ENCODE measurements at places on chromosomes 2 and 18.

- no peak for DNase-seq
Observed at GRCh38 chr2:101625387-101625786, 72.1 kb upstream of the MAP4K4 start.

DNA sequence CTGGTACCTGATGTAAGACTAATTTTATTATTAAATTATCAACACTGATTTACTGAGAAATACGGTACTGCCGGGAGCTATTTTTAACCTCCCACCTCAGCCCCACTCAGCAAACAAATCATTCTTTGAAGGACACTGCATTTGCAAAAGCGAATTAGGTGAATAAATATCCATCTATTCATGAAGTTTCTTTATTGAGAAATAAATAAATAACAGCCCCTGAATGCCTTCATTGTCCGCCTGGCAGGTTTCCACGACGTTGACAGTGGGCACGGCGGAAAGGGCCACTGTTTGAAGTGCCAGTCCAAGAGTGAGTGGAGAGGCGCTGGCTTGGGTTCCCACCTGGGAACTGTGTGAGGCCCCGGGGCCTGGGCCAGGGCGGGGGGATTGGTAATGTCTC is 15.7 kb downstream of the C1QL2 start:
- DNase-seq, result no peak

- no peak for DNase-seq
Observed at GRCh38 chr2:83531206-83531826, 927.8 kb downstream of the SUCLG1 start.

DNA sequence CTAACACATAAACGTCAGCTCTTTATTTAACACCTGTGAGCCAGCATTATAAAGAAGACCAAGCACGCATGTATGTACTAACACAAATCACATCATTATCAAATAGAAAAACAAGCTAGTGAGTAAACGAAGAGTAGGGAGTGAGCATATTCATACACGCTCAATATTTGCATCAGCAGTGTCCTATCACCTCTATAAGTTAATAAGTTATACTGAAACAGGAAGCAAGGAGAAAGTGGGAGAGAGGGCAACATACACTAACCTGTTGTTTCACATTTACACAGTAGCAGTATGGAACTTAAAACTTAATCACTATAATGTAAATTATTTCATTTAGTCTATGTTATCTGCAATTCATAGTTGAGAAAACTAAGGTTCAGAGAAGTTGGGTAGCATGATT is 321.5 kb upstream of the TANK start:
- no peak for DNase-seq

DNA sequence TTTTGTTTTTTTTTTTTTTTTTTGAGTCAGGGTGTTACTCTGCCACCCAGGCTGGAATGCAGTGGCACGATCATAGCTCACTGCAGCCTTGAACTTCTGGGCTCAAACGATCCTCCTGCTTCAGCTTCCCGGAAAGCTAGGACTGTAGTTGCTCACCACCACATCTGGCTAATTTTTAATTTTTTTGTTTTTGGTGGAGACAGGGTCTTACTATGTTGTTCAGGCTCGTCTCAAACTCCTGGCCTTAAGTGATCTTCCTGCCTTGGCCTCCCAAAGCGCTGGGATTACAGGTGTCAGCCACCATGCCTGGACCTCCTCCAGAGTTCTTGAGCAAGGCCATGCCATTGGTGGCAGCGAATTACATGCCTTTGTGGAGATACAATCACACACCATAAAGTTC is 35.2 kb downstream of the ASB1 start:
- no peak for DNase-seq

DNA sequence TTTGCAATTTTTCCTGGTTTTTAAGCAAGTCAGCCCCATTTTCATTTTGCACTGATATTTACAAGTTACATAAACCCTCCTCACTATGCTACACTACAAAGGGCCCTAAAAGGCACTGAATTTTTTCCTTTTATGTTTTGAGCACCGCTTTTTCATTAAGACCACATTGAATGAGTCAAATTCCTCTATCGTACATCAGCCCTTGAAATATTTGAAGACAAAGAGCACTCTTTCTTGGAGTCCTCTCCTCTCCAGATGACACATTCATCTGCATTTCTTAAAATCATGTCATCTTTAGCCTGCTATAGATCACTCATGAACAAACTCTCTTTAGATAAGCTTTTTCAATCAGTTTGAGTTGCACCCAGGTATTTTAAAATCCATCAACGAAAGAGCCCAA is 306.6 kb upstream of the SOX11 start:
- no peak for DNase-seq

GRCh38 chr2:41782306-41783158 is 265.3 kb upstream of the PKDCC start:
- peak; percentile 19 for DNase-seq

DNA sequence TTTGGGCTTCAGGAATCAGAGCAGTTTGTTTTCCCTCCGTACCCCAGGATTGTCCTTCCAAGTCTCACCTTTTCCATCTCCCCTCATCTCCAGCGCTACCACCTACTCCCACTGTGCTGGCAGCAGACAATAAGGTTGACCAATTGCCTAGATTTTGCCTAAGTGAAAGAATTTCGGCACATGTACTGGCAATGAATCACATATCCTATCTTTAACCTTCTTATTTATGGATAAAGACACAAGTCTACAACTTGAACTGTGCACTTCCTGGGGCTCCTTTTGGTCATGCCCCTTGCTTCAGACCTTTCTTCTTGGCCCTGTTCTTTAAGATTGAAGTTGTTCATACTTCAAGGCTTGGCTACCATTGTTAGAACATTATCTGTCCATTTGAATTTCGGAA is 71.4 kb downstream of the KCMF1 start:
- DNase-seq, result no peak

DNA sequence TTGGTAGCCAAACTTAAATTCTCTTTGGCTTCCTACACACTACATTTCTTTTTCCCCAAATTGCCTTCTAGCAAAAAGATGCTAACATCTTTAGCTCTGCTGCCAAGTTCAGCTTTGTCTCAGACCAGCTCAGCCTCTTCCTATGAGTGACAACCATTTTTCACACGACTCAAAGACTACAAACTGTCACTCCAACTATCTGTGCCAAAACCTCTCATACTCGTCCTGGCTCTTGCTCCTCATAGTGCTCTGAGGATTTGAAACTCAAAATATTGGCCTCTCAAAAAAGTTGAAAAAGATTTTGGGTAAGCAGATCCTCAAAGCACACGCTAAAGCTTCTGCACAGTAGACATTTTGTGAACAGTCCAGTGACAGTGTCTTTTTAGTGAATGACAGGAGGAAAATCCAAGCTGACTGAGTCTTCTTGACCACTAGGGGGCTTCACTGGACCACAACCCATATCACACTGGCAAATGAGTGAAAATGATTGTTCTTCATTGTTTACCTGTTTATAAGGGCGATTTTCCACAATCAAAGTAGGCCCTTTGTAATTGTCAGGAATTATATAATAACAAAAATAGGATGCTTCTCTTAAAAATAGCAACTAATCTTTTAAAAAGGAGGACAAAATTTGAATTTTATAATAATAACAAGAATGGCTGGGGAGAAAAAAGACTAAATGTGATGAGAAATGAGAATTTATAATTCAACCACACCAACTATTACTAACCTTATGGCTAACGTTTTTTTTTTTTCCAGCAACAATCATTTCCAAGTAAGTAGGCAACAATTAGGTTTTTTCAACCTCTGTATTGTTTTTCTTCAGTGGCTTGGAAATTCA is 85.5 kb upstream of the PGAP1 start:
- DNase-seq, result peak; percentile 60

DNA sequence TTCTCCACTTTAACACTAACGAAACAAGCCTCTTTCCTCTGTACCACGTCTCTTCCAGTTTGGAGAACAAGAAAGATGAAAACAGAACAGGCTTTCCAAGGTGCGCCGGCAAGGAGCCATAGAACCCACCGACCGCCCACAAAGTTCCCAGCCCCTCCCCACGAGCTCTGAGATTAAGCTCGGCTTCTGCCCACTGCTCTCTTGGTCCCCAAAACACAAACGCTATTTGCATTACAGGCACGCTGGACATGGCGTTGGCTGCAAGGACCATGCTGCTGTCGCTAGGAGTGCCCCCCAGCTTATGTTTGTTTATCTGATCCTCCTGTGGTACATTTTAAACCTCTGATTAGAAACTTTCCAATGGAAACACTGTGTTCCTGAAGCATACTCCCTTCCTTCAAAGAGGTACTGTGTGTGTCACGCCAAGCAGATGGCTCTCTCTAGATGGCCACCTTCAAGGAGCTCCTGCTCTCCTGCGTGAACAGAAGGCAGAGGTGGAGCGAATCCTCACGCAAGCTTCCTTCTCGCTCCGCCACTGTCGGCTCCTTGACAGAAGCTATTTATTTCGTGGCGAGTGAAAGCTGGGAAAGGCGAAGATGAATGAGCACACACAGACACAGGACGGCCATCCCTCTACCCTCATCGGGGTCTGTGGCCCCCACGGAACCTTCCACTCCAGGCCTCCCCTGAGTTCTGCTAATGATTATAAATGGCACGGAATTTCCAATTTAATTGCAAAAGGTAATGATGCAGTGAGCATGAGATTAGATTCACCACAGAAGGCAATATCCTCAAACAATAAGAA is 166.2 kb downstream of the EIPR1 start:
- DNase-seq, result no peak

- DNase-seq, result no peak
Observed at GRCh38 chr2:182281276-182281675, 145.6 kb downstream of the PDE1A start.

DNA sequence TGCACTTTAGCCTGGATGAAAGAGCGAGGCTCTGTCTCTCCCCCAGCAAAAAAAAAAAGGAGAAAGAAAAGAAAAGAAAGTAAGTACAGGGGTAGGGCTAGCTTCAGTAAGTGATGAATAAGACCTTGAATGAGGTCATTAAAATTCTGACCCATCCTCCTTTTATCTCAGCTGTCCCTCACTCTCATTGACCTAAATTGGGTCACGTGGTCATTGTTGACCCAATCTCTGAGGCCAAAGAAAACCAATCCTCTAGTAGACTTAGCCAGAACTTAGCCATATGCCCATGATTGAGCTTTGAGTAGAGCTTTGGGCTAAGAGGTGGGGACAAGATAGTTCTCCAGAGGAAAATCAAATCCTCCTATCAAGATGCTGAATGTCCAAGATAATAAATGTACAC is 149.3 kb downstream of the PDE11A start:
- DNase-seq, result no peak

- DNase-seq, result no peak
Observed at GRCh38 chr2:128692895-128693742, 374.5 kb upstream of the HS6ST1 start.

DNA sequence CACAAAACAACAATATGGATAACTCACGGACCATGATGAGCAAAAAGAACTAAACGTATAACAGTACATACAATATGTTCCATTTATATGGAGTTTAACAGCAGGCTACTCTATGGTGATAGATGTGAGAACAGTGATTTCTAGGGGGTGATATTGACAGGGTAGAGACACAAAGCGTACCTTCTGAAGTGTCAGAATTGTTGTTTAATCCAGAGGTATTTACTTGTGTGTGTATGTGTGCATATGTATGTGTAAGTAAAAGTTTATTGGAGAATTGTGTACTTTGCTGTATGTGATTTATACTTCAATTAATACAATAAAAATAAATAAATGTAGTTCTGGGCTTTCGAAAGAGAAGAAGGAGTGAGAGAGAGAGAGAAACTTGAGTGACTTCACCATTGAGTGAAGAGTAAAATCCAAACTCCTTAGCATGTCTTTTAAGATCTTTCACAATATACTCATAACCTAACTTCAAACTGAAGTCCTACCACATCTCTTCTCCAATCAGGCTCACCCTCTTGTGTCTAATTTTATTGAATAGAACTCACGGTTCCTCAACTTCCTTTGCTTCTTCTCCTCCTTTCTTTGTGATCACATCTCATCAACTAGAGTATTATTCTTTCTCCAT is 126.0 kb upstream of the KLF7 start:
- no peak for DNase-seq

GRCh38 chr2:6470518-6470917 is 395.2 kb downstream of the CMPK2 start:
- no peak for DNase-seq

GRCh38 chr2:177282181-177282641 is 17.7 kb upstream of the NFE2L2 start:
- peak; percentile 69 for DNase-seq

- DNase-seq, result no peak
Observed at GRCh38 chr18:27073404-27073830, 111.7 kb downstream of the CHST9 start.

- DNase-seq, result no peak
Observed at GRCh38 chr2:4628998-4629501, 925.7 kb downstream of the DCDC2C start.

- DNase-seq, result no peak
Observed at GRCh38 chr2:218162814-218163213, 3.9 kb downstream of the CXCR1 start.

- DNase-seq, result no peak
Observed at GRCh38 chr2:220011859-220012258, 384.4 kb downstream of the SLC4A3 start.

- DNase-seq, result no peak
Observed at GRCh38 chr18:35055105-35055504, 13.9 kb downstream of the MAPRE2 start.

DNA sequence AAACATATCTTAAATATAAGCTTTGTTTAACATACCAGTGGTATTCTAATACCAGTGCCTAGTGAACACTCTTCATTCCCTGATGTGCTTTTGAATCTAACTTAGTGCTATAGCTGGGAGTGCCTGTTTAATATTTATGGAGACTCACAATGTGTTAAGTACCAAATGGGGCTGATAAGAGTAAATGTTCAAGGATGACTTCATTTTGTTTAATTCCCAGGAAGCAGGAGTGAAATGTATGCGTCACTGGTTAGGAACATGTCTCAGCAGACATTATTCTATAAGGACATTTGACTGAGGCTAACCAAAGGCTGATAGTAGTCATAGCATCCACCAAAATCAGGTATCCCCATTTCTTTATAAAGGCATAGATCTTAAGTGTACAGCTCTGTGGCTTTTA is 31.7 kb upstream of the LINC00305 start:
- no peak for DNase-seq

DNA sequence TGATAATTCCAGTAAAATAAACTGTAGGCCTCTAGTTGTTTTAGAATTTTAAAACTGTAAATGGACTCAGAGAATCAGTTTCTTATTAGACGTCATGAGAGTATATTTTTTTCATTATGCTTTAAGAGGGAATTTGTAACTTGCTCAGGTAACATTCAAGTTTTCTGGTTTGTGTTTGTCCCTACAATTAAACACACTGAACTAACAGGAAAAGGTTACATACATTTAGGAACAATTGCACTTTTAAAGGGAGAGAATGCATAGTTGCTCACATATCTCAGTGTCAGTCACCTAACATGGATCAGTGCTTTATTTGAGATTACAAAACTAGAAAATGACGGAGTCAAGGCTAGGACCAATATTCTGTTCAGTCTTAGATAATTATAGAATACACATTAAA is 3.1 kb downstream of the COL3A1 start:
- no peak for DNase-seq

- DNase-seq, result no peak
Observed at GRCh38 chr2:29729401-29729800, 192.0 kb downstream of the ALK start.

DNA sequence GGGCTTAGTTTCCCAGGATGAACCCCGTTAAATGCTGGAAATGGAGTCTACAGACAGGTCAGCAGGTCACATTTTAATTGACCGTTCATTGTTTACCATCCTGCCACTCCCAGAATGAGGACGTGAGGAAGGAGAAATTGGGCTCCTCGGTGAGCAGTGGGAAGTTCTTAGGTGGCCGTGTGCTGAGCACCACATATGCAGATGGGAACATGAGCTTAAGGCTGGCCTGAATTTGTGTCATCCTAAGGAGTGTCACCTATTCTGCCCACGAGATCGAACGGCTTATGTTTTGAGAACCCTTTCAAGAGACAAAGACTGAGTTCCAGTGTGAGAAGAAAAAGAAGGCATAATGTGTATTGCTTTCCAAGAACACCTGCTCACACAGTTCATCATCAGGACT is 234.4 kb upstream of the PXDN start:
- no peak for DNase-seq

All from cerebellum (tissue), 4 donors.